ENCODE measurements at places on chromosomes 7 and 10.

DNA sequence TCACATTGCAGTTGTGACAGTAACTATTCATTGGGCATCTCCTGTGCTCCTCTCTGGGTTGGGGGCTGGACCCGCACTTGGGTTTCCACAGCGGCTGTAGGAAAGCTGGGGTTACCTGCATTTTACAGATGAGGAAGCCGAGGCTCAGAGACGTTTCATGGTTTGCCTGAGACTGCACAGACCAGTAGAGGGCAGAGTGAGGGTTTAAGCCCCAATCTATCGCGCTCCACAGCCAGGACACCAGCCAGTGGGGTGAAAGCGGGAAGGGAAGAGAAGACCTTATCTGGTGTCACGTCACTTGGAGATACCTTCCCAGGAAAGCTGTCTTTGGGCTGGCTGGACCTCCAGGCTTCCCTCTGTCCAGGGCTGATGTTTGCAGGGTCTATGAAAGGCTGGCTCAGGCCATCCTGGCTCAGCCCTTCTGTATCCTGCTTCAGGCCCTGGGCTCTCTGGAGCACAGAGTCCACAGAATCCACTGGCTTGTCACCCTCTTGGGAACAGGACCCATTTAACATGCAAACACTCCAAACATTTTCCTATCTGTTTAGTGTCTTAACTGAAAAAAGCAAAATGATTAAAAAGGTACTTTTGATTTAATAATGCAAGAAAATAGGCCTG lies 167.7 kb downstream of the EMX2 start:
- no peak for DNase-seq

DNA sequence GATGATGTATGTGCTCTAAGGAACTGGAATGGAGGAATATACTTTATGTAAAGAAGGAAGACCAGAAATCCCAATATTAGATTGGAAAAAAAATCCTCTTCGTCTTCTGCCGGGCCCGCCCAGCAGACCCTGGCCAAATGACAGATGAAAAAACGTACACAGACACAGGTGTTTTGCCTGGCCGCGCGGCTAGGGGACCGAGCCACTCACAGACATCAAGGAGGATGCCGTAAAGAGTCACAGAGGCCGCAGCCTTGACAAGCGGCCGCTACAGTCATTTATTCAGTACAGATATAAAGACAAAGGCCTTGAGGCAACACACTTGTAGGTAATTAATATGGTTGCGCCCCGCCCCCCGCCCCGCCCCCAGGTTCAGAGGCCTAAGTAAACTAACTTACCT lies 594.1 kb downstream of the GRM8 start:
- DNase-seq, result no peak

DNA sequence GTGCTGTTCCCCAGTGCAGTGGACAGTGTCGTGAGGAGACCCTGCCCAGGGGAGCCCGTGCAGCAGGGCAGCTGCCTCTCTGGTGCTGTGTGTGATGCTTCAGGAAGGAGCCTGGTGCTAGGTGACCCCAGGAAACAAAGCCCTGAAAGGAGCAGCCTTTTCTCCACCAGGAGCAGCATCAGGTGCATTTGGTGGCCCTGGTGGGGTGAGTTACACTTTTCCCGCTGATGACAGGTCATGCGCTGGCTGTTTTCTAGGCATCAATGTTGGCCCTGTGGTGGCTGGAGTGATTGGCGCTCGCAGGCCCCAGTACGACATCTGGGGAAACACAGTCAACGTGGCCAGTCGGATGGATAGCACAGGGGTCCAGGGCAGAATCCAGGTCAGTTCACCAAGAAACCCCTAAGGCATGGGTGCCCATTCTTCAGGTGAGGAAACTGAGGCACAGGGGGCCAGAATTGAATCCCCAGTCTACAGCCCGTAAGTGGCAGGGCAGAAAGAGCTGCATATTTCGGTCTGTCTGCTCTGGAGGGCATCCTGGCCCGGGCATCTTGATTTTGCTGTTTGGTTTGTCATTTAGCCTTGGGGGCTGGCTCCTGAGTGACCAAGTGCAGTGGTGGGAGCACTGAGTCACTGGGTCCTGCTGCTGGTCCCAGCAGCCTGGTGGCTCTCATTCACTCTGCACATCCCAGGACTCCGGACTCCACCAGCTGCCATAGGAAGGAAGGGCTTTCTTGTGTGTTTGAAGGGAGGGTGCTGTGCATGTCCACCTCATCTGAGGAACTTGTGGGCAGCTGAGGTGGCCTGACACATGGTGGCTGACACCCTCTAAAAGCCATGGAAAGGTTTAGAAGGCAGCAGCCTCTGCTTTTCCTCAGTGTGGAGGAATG lies 136.3 kb downstream of the ADCY1 start:
- DNase-seq, result no peak

GRCh38 chr10:132396494-132397035 lies 435 bp upstream of the PWWP2B start:
- DNase-seq, result no peak

- no peak for DNase-seq
Observed at GRCh38 chr7:157881048-157881771, 544.4 kb downstream of the DNAJB6 start.

- DNase-seq, result no peak
Observed at GRCh38 chr10:132163278-132163765, 23.4 kb upstream of the DPYSL4 start.

DNA sequence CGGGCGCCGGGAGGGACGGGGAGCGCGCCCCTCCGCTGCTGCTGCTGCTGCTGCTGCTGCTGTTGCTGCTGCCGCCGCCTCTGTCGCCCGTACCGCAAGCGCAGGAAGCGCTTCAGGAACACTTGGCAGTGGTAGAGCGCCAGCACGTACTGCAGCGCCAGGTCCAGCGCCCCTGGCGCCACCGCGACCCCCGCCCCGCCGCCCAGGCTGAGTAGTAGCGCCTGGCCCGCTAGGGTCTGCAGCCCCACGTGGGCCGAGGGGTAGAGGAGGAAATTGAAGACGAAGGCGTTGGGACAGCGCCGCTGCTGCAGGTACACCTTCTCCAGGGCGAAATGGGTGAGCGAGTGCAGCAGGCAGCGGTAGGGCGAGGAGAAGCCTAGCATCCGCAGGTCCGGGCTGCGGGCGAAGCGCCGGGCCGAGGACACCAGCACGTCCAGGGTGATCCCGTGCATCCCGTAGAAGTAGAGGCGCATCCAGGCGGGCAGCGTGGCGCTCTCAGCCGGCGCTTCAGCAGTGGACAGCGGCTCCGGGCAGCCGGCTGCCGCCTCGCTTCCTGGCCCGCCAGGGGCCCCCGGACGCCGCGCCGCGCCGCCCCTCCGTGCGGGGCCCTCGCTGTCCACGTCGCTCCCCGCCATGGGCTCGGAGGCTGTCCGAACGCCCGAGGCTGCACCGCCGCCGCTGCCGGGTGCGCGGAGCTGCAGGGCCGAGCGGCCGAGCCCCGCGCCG lies at the start of gene TMEM229A:
Gene TMEM229A (minus strand): TSS at position 699 of the 726 bp plus-strand sequence. CDS start 64 bp downstream, at position 635.
- DNase-seq, result no peak

- DNase-seq, result no peak
Observed at GRCh38 chr7:51455513-51455912, 138.9 kb upstream of the COBL start.

DNA sequence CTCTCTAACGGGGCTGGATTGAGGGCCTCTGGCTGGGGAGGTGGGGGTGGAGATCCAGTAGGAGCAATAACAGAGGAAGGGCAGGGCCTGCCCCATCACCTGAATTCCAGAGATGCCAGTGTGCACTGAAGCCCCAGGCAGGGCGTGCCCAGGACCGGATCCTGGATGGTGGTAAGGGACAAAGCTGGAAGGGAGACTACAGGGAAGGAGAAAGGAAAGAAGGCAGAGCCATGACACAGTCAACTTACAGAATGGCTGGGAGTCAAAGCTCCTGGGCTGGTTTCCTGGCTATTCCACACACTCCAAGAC lies 666 bp downstream of the TMEM139 start:
- DNase-seq, result no peak

- no peak for DNase-seq
Observed at GRCh38 chr7:55024776-55025175, 6.0 kb downstream of the EGFR start.

GRCh38 chr7:50923476-50923875 lies 140.8 kb upstream of the GRB10 start:
- no peak for DNase-seq

GRCh38 chr10:4082861-4083260 lies 297.9 kb upstream of the KLF6 start:
- peak; percentile 44 for DNase-seq

DNA sequence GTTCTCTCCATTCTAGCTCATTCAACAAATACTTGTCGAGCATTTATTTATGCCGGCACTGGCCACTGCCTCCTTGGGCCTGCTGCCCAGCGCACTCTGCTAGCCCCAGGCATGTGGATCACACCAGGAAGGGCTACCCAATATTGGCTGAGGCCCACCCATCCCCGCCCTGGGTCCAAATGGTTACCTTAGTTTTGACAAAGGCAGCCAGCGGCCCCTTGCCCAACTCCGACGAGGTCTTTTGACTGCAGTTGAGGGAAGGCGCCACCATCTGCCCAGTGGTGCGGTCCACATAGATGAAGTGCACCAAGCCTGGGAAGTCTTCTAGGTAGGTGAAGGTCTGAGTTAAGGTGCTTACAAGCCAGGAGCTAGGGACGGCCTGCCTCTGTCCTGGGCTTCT lies 7.2 kb upstream of the PYROXD2 start:
- DNase-seq, result no peak

DNA sequence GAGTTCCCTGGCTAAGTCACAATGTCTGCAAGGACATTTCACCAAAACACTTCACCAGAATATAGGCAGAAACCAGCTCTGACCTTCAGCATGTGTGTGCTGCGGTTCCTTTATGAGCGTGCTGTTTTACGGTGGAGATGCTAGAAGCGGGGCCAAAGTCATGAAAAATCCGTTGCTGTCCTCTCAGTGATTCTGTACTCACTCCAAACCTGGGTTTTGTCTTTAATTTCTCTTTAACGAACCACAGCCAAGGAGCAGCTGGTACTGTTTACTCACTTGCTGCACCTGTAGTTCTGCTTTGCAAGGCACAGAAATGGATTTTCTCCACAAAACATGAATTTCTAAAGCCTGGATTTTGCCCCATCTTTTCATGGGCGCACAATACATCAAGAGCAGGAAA lies 639.9 kb downstream of the PHTF2 start:
- DNase-seq, result no peak

DNA sequence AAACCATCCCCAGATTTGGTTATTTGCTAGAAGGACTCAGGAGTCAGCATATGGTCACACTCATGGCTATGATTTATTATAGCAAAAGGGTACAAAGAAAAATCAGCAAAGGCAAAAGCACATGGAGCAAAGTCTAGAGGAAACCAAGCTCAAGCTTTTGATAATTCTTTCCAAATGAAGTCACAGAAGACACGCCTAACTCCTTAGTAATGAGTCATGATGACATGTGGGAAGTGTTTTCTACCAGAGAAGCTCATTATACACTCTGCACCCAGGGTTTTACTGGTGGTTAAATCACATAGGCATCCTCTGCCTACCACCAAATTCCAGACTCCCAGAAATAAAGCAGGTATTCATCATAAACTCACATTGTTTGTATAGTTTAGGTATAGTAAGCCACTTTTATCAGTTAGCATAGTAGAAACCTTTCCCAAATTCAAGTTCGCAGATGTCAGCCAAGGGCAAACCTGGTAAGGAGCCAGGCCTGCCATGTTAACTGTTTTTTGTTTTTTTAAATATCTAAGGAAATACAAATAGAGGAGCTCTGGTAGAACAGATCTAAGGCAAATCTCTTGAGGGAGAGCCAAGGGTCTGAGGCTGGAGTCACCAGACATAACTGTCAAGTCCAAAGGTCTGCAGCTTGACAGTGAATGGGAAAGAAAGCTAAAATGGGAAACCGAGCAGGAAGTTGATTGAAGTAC lies 15.4 kb upstream of the HIBADH start:
- DNase-seq, result no peak

DNA sequence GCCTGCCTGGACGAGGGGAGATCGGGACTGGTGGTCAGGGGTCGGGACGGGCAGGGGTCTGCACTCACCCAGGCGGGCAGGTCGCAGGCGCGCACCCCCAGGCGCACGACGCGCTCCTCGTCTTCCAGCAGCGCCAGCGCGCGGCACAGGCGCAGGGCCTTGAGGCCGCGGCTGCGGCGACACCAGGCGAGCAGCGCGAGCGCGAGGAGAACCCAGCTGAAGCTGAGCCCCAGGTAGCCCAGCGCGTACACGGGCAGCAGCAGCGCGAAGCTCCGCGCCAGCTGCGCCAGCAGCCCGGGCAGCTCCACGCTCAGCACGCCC lies 328 bp downstream of the ESYT2 start:
- peak; percentile 17 for DNase-seq

- no peak for DNase-seq
Observed at GRCh38 chr10:78910476-78910875, 158.3 kb upstream of the ZMIZ1 start.

- DNase-seq, result no peak
Observed at GRCh38 chr7:27103489-27104226, 1.2 kb upstream of the HOXA2 start.

DNA sequence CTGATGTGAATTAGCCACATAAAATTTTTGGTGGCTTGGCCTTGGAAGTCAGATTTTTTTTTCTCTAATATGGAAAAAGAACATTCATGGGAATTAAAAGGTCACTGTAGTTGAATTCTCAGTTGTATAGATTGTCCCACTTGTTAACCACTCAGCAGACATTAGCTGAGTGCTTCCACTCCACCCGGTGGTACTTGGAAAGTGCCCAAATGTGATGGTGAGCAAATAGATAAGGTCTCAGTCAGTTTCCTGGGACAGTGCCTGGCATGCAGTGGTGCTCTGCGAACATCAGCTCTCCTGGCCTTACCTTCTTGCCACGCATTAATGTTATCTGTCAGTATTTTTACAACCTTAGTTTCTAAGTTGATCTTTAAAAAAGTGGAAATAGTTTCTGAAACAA lies 1.4 kb downstream of the ATP5F1C start:
- DNase-seq, result no peak

GRCh38 chr10:103443475-103444185 lies 8.5 kb downstream of the CALHM2 start:
- no peak for DNase-seq

DNA sequence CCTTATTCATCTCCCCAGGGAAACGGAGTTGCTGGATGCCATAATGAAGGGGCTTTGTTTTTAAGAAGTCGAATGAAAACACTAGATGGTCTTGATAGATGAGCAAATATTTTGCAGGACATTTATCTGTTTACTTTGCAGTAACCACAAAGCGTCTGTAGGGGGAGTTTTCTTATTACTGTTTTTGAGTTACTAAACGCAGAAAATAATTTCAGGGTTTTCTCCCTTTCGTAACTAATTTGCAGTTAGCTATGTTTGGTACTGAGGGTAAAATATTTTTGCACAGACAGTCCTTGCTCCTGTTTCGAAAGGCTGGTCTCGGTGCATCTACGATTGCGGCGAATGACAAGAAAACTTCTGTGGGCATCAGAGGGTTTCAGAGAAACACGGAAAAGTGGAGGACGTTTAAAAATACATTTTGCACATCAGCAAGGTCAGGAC lies 505.6 kb upstream of the MKI67 start:
- peak; percentile 86 for DNase-seq

DNA sequence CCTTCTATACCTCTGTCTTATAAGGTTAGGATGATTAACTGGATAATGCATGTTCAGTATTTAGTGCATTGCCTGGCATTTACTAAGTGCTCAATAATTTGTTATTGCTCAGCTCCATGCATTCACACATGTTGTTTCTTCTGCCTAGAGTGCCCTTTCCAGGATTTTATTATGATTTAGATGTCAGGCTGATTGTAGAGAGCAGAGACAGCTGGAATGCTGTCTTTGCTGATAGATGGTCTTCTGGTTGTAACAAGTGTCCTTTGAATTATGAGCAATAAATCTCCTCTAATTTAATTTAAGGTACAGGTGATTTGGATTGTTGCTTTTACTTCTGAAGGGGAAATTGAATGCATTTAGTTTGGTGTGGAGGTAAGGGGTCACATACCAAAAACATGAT lies 548.0 kb downstream of the MAGI2 start:
- no peak for DNase-seq
